ENCODE measurements at places on chromosomes 2 and 18. TPM values are rescaled to one million over a fixed set of nuclear protein-coding genes. Genes with fewer than 3 reads are reported as not detected.

- no peaks in the 10 kb centered on the region for H3K36me3 ChIP-seq
- no peak for DNase-seq
- H3K4me1 ChIP-seq = no peaks in the 10 kb centered on the region
- no peak overlapping the region for H3K4me3 ChIP-seq
Observed at GRCh38 chr18:25915907-25916306, 174.5 kb downstream of the SS18 start.

DNA sequence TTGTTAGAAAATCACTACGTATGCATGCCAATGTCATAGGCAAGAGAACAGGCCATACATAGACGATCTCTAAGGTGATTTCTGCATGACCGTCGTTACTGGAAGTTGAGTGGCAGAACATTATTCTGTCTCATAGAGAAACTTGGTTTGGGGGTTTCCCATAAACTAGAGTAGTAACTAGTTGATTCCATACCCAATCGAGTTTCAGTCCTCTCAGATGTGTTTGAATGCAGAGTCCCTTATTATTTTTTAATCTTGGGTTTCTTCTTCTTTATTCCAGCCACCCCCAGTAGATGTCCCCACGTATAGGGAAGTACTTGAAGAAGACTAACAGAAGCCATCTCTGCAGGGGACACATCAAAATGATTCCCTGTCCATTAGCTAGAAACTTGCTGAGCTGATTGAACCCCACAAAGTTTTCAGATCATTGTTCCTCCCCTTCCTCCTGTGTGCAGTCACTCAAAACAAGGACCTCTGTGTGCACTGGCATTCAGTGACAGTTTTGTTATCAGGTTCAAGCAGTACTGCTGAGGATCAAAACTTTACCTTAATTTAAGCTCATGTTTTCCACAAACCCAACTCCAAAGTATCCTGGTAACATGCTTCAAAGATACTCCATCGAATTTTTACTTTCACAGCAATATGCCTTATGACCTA is 68.4 kb upstream of the CDCA7 start:
- no peaks in the 10 kb centered on the region for H3K4me1 ChIP-seq
- peaks cover 29% of the 10 kb centered on the region for H3K36me3 ChIP-seq
- no peaks in the 10 kb centered on the region for H3K27me3 ChIP-seq
- H3K4me3 ChIP-seq = no peak overlapping the region
- H3K27ac ChIP-seq = no peak overlapping the region

- H3K27ac ChIP-seq = no peak overlapping the region
- peaks cover 58% of the 10 kb centered on the region for H3K4me1 ChIP-seq
- H3K4me3 ChIP-seq = no peak overlapping the region
- peak; percentile 62 for DNase-seq
Observed at GRCh38 chr2:236176417-236176816, 8.2 kb upstream of the GBX2 start.

- no peaks in the 10 kb centered on the region for H3K36me3 ChIP-seq
- no peaks in the 10 kb centered on the region for H3K27me3 ChIP-seq
- H3K27ac ChIP-seq = peak overlapping the region; percentile 62
- peak overlapping the region; percentile 39 for H3K4me3 ChIP-seq
- H3K4me1 ChIP-seq = peaks cover 28% of the 10 kb centered on the region
Observed at GRCh38 chr18:45590036-45590886, 25.0 kb upstream of the SLC14A2 start.

- no peaks in the 10 kb centered on the region for H3K4me1 ChIP-seq
- no peaks in the 10 kb centered on the region for H3K27me3 ChIP-seq
- H3K36me3 ChIP-seq = no peaks in the 10 kb centered on the region
- H3K27ac ChIP-seq = no peak overlapping the region
- no peak overlapping the region for H3K4me3 ChIP-seq
Observed at GRCh38 chr2:190425221-190425866, 17.2 kb downstream of the MFSD6 start.

The ASB18 gene
- total RNA-seq = not detected

The LGALSL gene
- 26.5 TPM for total RNA-seq

GRCh38 chr18:9960258-9960904 is 46.6 kb downstream of the VAPA start:
- H3K27me3 ChIP-seq = no peaks in the 10 kb centered on the region
- H3K4me1 ChIP-seq = peaks cover 21% of the 10 kb centered on the region
- no peak overlapping the region for H3K4me3 ChIP-seq
- no peak for DNase-seq
- H3K36me3 ChIP-seq = no peaks in the 10 kb centered on the region

DNA sequence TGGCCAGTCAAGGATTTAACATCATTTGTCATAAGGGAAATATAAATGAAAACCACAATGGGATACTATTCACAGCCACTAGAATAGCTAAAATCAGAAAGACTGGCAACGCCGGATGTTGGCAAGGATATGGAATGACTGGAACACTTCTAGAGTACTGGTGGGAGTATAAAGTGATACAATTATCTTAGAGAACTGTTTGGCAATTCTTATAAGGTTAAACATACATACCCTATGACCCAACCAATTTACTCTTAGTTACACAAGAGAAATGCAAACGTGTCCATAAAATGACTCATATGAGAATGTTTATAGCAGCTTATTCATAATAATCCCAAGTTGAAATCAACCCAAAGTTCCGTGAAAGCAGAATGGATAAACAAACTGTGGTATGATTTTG is 35.1 kb downstream of the MAPK4 start:
- no peak for DNase-seq
- no peaks in the 10 kb centered on the region for H3K36me3 ChIP-seq
- no peak overlapping the region for H3K4me3 ChIP-seq
- H3K27me3 ChIP-seq = no peaks in the 10 kb centered on the region

DNA sequence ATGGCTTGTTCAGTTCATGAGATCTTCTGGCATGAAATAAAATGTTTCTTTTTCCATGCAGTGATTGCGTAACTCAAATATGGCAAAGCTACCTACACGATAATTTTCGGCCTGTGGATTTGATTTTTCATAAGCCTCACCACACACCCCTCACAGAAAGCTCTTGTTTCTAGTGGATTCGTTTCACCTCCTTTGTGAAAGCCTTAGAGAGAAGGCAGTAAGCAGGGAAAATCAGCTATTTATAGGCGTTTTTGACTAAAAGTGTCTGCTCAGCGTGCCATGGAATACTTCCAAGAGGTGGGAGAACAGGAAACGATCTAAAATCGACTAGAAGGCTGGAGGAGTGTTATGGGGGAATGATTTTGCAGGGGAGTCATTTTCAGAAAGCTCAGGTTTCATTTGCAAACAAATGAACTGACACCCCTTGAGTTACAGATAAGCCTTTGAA is 417.9 kb downstream of the TGIF1 start:
- H3K27me3 ChIP-seq = no peaks in the 10 kb centered on the region
- H3K4me1 ChIP-seq = peaks cover 24% of the 10 kb centered on the region
- H3K36me3 ChIP-seq = no peaks in the 10 kb centered on the region
- DNase-seq = no peak

GRCh38 chr2:96464061-96464460 is 41.1 kb downstream of the NEURL3 start:
- peaks cover 13% of the 10 kb centered on the region for H3K36me3 ChIP-seq
- H3K4me1 ChIP-seq = no peaks in the 10 kb centered on the region
- H3K4me3 ChIP-seq = no peak overlapping the region

GRCh38 chr2:46469700-46470099 is 9.7 kb upstream of the TMEM247 start:
- no peak overlapping the region for H3K4me3 ChIP-seq
- DNase-seq = no peak
- peaks cover under 1% of the 10 kb centered on the region for H3K4me1 ChIP-seq

GRCh38 chr2:60337142-60337497 is 216.3 kb downstream of the BCL11A start:
- H3K4me1 ChIP-seq = peaks cover 10% of the 10 kb centered on the region
- no peaks in the 10 kb centered on the region for H3K27me3 ChIP-seq
- peak; percentile 52 for DNase-seq
- H3K4me3 ChIP-seq = no peak overlapping the region
- no peaks in the 10 kb centered on the region for H3K36me3 ChIP-seq

- H3K4me1 ChIP-seq = peaks cover 44% of the 10 kb centered on the region
- no peak overlapping the region for H3K4me3 ChIP-seq
- 0 out of 2 replicates have a peak overlapping the region, but pooled peaks have one; percentile 2 for H3K27ac ChIP-seq
- no peaks in the 10 kb centered on the region for H3K27me3 ChIP-seq
- H3K36me3 ChIP-seq = peaks cover 7% of the 10 kb centered on the region
- no peak for DNase-seq
Observed at GRCh38 chr2:234989183-234989701, 37.4 kb downstream of the SH3BP4 start.

The SPP2 gene
- not detected for total RNA-seq

- no peak overlapping the region for H3K27ac ChIP-seq
- DNase-seq = no peak
- H3K36me3 ChIP-seq = no peaks in the 10 kb centered on the region
- H3K4me3 ChIP-seq = no peak overlapping the region
- H3K4me1 ChIP-seq = peaks cover 7% of the 10 kb centered on the region
Observed at GRCh38 chr2:197238043-197238365, 72.6 kb downstream of the ANKRD44 start.

- H3K36me3 ChIP-seq = peaks cover 25% of the 10 kb centered on the region
- no peak overlapping the region for H3K27ac ChIP-seq
- no peak for DNase-seq
Observed at GRCh38 chr2:206352571-206352970, 78.1 kb downstream of the ZDBF2 start.

DNA sequence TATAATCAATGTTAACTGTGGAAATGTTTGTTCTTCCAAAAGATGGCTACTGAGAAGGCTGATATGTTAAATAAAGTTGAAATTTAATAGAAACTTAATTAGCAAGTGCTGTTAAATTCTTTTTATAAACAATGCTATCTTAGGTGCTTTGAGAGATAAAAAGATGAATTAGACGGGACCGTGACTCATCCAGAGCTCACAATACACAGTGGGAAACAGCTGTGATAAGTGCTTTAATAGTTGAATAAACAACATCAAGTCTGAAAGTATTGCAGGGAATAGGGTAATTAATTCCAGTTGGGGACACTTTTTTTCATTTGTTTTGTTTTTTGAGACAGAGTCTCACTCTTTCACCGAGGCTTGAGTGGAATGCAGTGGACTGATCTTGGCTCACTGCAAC is 85.5 kb upstream of the DTNA start:
- no peak for DNase-seq
- H3K4me3 ChIP-seq = no peak overlapping the region
- 0 out of 2 replicates have a peak, but pooled peaks cover 2% of the 10 kb centered on the region for H3K4me1 ChIP-seq
- H3K36me3 ChIP-seq = peaks cover 11% of the 10 kb centered on the region
- H3K27ac ChIP-seq = no peak overlapping the region

The ANO7 gene
- total RNA-seq = 8.6 TPM

GRCh38 chr2:196170606-196171247 is 651 bp downstream of the STK17B start:
- peak overlapping the region; percentile 88 for H3K4me3 ChIP-seq
- peak overlapping the region; percentile 52 for H3K27ac ChIP-seq
- H3K27me3 ChIP-seq = peaks cover 20% of the 10 kb centered on the region
- no peaks in the 10 kb centered on the region for H3K36me3 ChIP-seq
- no peak for DNase-seq

GRCh38 chr2:121599963-121600651 is 49.2 kb downstream of the CLASP1 start:
- peaks cover 12% of the 10 kb centered on the region for H3K4me1 ChIP-seq
- no peaks in the 10 kb centered on the region for H3K27me3 ChIP-seq
- no peak for DNase-seq
- H3K27ac ChIP-seq = no peak overlapping the region
- H3K4me3 ChIP-seq = no peak overlapping the region

The DOK1 gene
- total RNA-seq = 15.3 TPM

The RGPD3 gene
- total RNA-seq = 0.11 TPM

GRCh38 chr2:145887915-145888314 is 1368.0 kb upstream of the ZEB2 start:
- no peak for DNase-seq
- no peaks in the 10 kb centered on the region for H3K36me3 ChIP-seq
- no peaks in the 10 kb centered on the region for H3K27me3 ChIP-seq
- H3K4me3 ChIP-seq = no peak overlapping the region

DNA sequence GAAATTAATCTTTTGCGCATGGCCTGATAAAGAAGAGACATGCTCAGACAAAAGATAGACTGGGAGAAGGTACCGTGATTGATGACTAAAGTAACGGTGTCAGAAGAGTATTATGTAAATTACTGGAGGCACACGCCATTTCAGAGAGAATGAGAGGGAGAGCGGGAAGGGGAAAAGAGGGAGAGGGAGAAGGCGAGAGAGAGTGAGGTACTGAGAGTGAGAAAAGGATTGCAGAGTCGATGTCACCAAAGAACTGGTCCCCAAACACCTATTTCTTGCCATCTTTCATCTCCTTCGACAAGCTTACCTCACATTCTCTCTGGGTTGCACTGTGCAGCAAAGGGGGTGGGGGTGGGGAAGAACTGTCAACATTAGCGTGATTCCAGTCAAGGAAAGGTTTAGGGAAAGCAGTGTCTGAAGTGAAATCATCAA is 673.7 kb downstream of the BCL11A start:
- DNase-seq = no peak
- peaks cover 27% of the 10 kb centered on the region for H3K4me1 ChIP-seq
- no peak overlapping the region for H3K27ac ChIP-seq
- no peaks in the 10 kb centered on the region for H3K27me3 ChIP-seq
- no peak overlapping the region for H3K4me3 ChIP-seq

The FKBP7 gene
- 3.2 TPM for total RNA-seq

- no peak overlapping the region for H3K27ac ChIP-seq
- H3K27me3 ChIP-seq = no peaks in the 10 kb centered on the region
- H3K36me3 ChIP-seq = no peaks in the 10 kb centered on the region
- H3K4me1 ChIP-seq = peaks cover 6% of the 10 kb centered on the region
Observed at GRCh38 chr2:145635706-145636427, 1115.9 kb upstream of the ZEB2 start.

The DTNA gene
- total RNA-seq = 16.9 TPM
